AG04450 (cell line): ENCODE measurements at places on chromosomes 2 and 18. TPM values are rescaled to one million over a fixed set of nuclear protein-coding genes. Genes with fewer than 3 reads are reported as not detected.

Gene UGT1A4
- not detected in 2 replicates for polyA plus RNA-seq

Gene FMNL2
- 16.2 and 22.0 TPM in 2 replicates for polyA plus RNA-seq

Gene REG3A
- polyA plus RNA-seq: not detected in 2 replicates

Gene ANKRD23
- polyA plus RNA-seq: 0.46 and 0.81 TPM in 2 replicates

Gene KIDINS220
- polyA plus RNA-seq: 49.1 and 64.7 TPM in 2 replicates

Gene HJURP
- polyA plus RNA-seq: 11.3 and 12.2 TPM in 2 replicates

Gene CPO
- 0.12 TPM in 1 of 2 replicates, not detected in the other for polyA plus RNA-seq

Gene LINC00305
- not detected in 2 replicates for polyA plus RNA-seq

Gene EGR4
- polyA plus RNA-seq: not detected in 2 replicates

Gene ZAP70
- polyA plus RNA-seq: 0.06 TPM in 1 of 2 replicates, not detected in the other

Gene SULT1C2
- polyA plus RNA-seq: 0.04 and 0.11 TPM in 2 replicates

Gene CDK15
- 16.0 and 18.6 TPM in 2 replicates for polyA plus RNA-seq

Gene CFAP221
- not detected in 2 replicates for polyA plus RNA-seq

Gene KLF7
- 22.1 and 22.4 TPM in 2 replicates for polyA plus RNA-seq

Gene SNTG2
- polyA plus RNA-seq: 0.06 TPM in 1 of 2 replicates, not detected in the other

Gene AQP12B
- not detected in 2 replicates for polyA plus RNA-seq

Gene SOS1
- polyA plus RNA-seq: 25.6 and 42.2 TPM in 2 replicates

DNA sequence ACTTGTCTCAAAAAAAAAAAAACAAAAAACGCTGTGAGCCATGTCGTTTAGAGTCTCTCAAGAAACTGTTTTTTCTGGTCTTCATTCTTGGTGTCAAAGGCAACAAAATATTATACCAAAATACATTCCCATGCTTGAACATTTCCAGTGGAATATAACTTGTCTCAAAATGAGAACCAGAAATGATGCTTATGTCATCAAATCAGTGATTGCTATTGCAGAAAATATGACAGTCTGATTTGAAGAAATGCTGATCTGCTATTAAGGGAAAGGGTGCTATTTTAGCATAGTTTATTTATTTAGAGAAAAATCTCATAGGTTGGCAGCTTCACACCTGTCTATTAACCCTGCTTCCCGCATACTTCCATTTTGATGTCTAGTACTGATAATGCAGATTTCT is 82.4 kb upstream of the ACSL3 start:
- DNase-seq: no peak

- no peak for DNase-seq
Observed at GRCh38 chr2:54510916-54511315, 54.8 kb downstream of the SPTBN1 start.

GRCh38 chr2:209619782-209620181 is 151.8 kb upstream of the UNC80 start:
- no peak for DNase-seq

GRCh38 chr2:68045342-68045741 is 17.5 kb downstream of the C1D start:
- DNase-seq: no peak

- DNase-seq: no peak
Observed at GRCh38 chr2:146240391-146240790, 1604.4 kb upstream of the ACVR2A start.

DNA sequence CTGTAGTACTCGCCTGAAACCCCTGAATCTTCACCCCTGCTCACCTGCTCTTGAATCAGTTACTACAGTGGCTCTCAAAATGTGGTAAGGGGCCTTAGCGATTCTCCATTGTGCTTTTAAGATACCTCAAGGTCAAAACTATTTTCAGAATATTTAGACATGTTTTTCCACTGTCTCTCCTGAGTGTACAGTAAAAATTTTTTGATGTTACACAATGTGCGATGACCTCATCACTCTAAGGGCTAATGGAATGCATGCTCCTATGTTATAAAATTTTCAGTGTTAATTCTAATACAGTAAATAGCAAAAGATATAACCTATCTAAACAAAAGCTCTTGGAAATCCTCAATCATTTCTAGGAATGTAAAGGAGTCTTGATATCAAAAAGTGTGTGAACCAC is 336.9 kb upstream of the PKDCC start:
- no peak for DNase-seq

DNA sequence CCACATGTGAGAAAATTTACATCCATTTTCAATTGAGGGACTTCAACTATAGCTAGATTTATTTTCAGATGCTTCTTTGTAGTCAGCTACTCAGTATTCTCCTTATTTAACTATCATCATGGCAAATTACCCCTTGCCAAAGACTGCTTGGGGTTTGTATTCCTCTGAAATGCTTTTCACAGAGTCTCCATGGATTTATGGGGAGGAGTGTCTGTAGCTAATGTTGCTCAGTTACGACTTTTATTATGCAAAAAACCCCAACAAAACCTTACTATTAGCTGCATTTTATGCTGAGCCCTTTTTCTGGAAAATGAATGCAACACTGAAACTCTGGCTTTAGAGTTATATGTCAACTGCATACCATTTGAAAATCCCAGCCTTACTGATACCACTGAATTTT is 78.6 kb downstream of the RFTN2 start:
- DNase-seq: no peak

GRCh38 chr2:119291588-119292167 is 68.0 kb downstream of the STEAP3 start:
- no peak for DNase-seq

DNA sequence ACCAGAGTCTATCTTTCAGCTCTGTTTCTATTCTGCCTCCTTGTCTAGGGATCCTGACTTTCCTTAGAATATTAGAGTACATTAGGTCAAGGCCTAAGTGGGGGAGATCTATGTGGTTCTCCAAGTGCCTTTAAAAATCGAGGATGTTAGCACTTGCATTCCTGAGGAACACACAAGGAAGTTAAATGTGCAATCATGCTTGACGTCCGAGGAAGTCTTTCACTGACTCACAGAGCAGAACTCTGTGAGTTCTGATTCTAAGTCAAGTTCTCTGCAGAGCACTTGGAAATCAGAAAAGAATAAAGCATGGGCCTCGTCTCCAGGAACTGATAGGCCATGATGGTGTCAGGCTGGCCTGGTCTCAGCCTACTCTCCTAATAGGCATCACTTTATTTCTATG is 17.2 kb downstream of the FHOD3 start:
- DNase-seq: peak; percentile 42

DNA sequence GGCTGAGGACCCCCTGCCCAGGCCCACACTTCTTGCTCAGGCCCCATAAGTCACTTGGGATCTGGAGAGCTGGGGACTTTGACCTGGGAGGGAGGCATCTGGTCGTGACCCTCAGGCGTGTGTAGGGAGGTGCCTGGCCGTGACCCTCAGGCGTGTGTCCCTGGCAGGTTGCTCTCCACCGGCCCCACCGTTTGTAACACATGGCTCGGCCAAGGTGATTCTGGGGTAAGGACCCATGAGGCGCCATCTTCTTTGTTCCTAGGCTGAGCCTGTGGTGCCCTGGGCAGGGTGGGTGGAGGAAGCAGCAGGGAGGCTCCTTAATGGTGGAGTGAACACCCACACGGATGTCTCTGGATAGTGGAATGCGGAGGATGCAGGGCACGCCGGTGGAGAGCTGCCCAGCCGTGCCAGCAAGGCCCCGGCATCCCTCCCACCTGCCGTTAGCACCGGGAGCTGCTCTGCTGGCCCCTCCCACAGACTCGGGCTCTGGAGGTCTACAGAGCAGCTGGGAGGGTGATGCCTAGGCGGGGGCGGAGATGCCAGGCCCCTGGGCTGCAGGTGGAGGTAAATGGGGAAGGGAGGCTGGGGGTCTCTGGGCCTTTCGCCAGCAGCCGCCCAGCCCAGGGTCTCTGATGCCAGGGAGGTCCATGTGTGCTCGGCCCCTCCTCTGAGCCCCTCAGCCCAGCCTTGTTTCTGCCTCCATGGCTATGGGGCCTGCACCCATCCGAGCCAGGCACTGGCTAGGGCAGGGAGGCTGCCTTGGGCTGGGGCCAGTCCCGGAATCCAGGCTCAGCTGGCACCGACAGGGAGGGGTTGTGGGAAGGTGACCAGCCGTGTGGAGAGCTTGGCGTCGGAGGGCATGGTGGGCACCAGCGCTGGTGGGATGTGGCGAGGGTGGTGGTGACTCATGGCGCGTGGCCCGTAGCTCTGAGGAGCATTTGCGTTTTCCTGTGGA is 1.1 kb upstream of the GAL3ST2 start:
- DNase-seq: no peak

DNA sequence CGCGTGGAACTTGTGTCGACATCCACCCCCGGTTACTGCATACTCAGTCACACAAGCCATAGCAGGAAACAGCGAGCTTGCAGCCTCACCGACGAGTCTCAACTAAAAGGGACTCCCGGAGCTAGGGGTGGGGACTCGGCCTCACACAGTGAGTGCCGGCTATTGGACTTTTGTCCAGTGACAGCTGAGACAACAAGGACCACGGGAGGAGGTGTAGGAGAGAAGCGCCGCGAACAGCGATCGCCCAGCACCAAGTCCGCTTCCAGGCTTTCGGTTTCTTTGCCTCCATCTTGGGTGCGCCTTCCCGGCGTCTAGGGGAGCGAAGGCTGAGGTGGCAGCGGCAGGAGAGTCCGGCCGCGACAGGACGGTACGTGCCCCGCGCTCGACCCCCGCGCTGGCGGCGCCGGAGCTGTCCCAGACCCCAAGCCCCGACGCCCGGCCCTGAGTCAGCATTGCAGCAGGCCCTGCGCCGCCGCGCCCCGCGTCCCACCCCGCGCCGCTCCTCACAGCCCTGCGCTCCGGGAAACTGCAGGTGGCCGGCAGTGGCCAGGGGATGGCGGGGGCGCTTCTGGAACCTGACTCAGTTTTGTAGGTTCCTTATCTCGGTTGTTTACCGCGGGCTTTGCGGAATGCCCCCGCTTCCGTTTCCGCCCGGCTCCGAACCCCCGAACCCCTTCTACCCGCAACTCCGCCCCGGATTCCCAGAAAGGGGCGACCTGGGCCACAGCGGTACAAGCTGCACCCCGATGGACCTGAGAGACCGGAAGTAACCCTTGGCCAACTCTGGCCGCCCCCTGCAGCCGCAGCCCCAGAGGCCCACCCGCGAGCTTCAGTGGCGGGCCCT is at the start of gene CFLAR:
Gene CFLAR, plus strand, starts transcription at position 50 of the 844 bp plus-strand sequence. CDS start 13,702 bp downstream, outside the sequence.
- peak; percentile 26 for DNase-seq

DNA sequence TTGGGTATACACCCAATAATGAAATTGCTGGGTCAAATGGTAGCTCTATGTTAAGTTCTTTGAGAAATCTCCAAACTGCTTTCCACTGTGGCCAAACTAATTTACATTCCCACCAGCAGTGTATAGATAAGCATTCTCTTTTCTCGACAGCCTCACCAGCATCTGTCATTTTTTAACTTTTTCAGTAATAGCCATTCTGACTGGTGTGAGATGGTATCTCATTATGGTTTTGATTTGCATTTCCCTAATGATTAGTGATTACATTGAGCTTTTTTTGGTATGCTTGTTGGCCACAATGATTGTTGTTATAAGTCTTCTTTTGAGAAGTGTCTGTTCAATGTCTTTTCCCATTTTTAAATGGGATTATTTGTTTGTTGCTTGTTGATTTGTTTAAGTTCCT is 50.4 kb upstream of the EPAS1 start:
- no peak for DNase-seq

- no peak for DNase-seq
Observed at GRCh38 chr2:238108423-238109183, 8.5 kb downstream of the ESPNL start.

DNA sequence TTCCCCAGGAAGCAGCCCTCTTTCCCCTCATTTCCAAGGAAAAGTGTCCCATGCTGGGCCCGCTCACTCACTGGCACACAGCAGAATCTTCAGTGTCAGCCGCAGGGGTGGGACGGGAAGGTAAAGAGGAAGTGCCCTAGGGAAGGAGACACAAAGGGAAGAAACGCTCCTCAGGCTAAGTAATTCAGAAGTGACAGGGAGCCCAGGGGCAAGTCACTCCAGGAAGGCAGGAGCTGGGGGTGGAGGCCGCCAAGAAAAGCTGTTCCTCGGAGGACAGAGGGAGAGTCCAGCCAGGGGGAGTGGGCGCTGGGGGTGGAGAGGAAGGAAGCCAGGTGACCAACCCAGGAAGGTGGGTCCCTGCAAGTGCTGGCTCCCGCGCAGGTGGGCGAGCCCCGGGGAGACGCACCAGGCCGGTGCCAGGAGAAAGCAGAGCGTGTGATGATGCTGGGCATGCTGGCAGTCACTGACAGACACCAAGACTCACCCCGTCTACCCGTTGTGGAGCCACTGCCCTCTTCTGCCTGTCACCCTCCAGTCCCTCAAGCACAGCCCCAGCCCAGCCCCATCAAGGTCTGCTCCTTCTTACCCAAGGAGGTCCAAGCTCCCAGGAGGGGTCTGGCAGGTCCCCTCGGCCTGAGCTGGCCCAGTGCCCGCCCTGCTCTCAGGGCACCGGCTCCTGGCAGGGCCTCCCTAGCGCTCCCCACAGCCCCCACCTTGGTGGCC is 21.7 kb downstream of the HDAC4 start:
- no peak for DNase-seq

DNA sequence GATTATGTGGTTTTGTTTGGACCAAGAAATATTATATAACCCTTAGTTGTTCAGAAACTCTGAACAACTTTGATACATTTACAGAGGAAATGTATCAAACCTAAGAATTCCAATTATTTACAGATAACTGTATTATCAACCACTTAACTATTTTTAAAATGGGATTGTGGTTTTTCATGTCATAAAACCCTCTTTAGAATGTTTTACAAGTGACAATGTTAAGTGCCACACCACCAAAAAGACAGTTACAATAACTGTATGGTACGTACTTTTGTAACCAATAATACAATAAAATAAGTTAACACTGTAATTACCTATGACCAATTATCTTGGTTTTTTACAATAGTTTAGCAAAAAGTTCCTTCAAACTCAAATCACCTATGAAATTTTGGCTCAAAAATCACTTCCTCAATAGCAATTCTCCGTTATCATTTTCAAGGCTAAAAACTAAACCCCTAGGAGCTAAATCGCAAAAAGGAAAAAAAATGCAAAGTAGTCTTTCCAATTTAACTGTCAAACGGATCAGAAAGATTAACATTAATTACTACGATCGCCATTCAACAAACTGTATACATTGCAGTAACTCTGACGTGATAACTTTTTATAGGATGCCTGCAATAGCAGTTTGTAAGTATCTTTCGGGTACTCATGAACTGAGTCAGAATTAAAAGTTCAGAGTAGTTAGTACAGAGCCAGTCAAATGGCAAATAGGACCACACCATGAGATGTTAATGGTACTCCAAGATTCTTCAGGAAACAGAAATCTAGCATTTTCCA is 1.5 kb downstream of the ROCK1 start:
- DNase-seq: no peak

DNA sequence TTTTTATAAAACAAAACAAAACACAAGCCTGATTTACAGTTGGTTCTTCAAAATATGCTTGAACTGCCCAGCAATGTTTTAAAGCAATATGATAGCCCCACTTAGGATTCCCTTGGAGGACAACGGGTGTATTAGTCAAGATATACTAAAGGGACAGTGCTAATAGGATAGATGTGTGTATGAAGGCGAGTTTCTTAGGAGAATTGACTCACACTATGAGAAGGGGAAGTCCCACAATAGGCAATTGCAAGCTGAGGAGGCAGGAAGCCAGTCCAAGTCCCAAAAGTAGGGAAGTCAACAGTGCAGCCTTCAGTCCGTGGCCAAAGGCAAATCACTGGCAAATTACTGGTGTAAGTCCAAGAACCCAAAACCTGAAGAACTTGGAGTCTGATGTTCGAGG is 167.9 kb downstream of the CBLN2 start:
- DNase-seq: no peak

GRCh38 chr18:22466608-22467395 is 49.1 kb upstream of the CTAGE1 start:
- no peak for DNase-seq

GRCh38 chr2:224572338-224572737 is 12.8 kb downstream of the CUL3 start:
- no peak for DNase-seq
